ENCODE measurements at places on chromosomes 3 and 15.
A peak's percentile ranks its signal among the peaks of the same experiment; 100 is the strongest.

DNA sequence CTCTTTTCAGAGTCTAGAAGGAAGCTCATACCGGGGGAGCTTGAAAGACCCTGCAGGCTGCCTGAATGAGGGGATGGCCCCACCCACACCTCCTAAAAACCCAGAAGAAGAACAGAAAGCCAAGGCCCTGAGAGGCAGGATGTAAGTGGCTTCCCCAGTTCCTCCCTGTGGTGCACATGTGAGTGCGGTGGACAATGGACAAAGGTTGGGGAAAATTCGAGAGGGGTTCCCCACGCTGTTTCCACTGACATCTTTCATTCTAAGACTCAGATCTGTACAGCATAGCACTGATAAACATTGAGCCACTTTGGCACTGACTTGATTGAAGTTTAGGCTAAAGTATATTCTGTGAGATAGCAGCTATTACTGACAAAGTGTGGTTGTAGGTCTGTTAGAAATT lies 79.5 kb upstream of the UMPS start:
- no peak for DNase-seq

GRCh38 chr15:48423896-48424475 lies 92.8 kb downstream of the DUT start:
- no peak for DNase-seq

- no peak for DNase-seq
Observed at GRCh38 chr3:114904633-114905032, 242.5 kb downstream of the ZBTB20 start.

GRCh38 chr3:70876154-70876553 lies 563.7 kb upstream of the MDFIC2 start:
- no peak for DNase-seq

GRCh38 chr3:154121701-154122551 lies 736 bp downstream of the ARHGEF26 start:
- peak; percentile 39 for DNase-seq

DNA sequence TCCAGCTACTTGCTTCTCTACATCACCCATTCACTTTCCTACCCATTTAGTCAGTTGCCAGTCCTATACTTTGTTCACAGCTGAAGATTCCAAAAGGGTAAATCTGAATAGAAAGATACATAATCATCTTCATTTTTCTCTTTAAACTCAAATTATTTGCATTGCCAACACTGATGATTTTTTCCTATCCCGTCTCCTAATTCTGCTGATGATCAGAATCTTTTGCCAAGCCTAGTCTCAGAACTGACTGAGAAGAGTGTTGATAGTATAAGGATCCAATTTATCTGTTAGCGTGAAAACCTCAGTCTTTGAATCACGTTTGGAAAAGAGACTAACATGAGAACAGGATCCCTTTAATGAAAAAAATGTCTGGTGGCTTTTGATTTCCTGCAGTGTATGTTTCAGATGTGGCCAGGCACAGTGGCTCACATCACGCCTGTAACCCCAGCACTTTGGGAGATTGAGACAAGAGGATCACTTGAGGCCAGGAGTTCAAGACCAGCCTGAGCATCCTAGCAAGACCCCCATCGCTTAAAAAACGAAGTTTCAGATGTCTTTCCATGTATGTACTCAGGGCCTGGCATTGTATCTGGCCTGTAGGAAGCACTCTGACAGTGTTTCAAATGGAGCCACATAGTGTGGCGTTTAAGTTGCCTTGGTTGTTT lies 169.4 kb downstream of the KLHL25 start:
- no peak for DNase-seq

DNA sequence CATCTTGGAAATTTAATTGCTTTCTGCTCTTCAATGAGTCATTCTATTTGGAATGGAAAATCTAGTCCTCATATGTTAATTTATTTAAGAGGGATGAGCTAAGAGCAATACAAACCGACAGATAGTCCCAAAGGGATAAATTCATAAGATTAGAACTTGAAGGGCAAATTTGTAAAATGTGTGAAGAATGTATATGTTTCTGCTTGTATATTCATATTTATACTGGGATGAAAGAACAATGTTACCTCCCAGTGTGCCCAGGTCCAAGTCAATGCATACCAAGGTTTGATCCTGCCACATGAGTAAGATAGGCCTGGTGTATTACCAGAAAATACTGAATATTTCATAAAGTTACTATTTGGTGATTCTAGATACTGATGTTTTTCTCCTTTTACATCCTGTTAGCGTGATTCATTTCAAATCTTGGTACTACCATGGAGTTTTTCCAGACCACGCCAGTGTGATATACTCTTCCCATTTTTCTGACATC lies 255.6 kb upstream of the SEMA6D start:
- DNase-seq: no peak

DNA sequence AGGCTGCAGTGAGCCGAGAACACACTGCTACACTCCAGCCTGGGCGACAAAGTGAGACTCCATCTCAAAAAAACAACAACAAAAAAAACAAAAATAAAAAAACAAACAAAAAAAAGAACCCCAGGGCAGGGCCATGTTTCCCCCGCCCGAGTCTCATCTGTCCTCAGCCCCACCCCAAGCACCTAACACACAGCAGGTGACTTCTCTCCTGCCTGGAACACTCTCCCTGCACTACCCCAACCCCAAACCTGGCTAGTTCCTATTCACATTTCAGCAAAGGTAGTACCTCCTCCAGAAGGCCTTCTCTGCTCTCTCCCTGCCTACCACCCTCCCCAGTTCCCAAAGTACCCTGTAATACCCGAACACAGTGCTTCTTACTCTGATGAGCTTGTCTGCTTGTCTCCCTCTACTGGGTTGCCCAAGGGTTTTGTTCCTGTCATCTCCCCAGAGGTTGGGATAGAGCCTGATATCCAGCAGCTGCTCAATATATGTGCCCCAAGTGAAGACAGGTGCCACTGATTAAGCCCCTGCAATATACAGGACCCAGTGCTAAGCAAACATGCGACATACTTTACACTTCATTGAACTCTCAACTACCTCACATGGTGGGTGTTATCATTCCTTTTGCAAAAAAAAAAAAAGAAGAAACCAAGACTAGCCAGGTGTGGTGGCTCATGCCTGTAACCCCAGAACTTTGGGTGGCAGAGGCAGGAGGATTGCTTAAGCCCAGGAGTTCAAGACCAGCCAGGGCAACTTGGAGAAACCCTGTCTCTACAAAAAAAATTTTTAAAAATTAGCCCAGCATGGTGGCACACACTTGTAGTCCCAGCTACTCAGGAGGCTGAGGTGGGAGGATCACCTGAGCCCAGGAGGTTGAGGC lies 103.6 kb downstream of the DAPK2 start:
- DNase-seq: no peak

- DNase-seq: no peak
Observed at GRCh38 chr15:85036716-85037115, 55.1 kb downstream of the PDE8A start.

DNA sequence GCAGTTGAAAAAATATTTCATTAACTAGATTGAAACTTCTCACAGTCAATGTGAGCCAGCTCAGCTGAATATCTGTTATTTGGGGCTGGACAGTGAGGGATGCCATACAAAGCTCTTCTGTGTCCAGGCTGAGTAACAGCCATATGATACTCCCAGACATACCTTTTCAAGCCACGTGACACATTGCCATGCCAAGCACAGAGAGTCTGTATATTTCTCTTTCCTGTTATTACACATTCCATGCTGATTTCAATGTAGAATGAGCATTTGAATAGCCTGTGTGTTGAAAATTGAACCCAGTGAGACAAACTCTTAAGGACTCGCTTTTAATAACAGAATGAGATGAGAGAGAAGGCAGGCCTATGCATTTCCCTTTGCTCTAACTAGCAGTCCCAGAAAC lies 334.7 kb upstream of the RASGRP1 start:
- DNase-seq: no peak

- DNase-seq: no peak
Observed at GRCh38 chr15:64127521-64128270, 23.8 kb upstream of the SNX22 start.

DNA sequence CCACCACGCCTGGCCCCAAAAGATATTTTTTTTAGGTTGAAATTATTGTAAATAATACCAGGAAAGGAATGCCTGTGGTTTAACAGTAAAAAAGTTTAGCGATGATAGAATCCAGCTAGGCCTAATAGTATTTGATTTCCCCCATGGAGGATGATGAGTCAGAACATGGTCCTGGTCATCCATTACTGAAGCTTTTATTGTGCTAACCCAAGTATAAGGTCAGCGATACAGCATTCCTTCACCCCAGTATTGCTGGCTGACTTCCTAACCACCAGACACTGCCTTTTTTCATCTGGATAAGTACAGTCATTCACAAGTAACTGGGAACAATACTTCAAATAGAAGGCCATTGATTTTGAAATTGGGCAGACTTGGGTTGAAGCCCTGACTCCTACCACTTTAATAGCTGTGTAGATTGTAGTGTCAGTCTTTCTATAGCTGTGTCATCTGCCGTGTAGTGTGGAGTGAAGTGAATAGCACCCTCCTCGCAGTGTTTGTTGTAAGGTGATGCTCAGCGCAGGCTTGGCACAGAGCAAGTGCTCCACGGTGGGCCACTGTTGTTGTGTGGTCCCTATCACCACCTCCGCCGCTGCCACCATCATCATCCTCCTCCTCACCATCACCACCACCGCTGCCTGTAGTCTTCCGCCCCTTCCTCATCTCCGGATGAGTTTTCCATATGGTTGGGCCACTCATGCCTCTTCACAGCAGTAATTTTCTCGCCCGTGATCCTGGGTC lies 436.0 kb upstream of the TPM1 start:
- no peak for DNase-seq
